CD14-positive monocyte (primary cell): ENCODE measurements at places on chromosomes 2 and 18. TPM values are rescaled to one million over a fixed set of nuclear protein-coding genes. Genes with fewer than 3 reads are reported as not detected.

GRCh38 chr2:29253-29652, 17.1 kb downstream of the FAM110C start:
- no peaks in the 10 kb centered on the region for H3K27me3 ChIP-seq
- no peaks in the 10 kb centered on the region for H3K4me1 ChIP-seq
- H3K27ac ChIP-seq, result no peak overlapping the region
- DNase-seq, result no peak
- H3K36me3 ChIP-seq, result no peaks in the 10 kb centered on the region

- no peak for DNase-seq
- no peak overlapping the region for H3K4me3 ChIP-seq
- H3K27ac ChIP-seq, result no peak overlapping the region
- no peaks in the 10 kb centered on the region for H3K36me3 ChIP-seq
Observed at GRCh38 chr2:136751406-136751805, 13.9 kb upstream of the THSD7B start.

- H3K4me3 ChIP-seq, result no peak overlapping the region
- H3K27me3 ChIP-seq, result no peaks in the 10 kb centered on the region
- H3K4me1 ChIP-seq, result no peaks in the 10 kb centered on the region
- no peak for DNase-seq
- no peaks in the 10 kb centered on the region for H3K36me3 ChIP-seq
Observed at GRCh38 chr2:14524041-14524802, 108.3 kb upstream of the LRATD1 start.

DNA sequence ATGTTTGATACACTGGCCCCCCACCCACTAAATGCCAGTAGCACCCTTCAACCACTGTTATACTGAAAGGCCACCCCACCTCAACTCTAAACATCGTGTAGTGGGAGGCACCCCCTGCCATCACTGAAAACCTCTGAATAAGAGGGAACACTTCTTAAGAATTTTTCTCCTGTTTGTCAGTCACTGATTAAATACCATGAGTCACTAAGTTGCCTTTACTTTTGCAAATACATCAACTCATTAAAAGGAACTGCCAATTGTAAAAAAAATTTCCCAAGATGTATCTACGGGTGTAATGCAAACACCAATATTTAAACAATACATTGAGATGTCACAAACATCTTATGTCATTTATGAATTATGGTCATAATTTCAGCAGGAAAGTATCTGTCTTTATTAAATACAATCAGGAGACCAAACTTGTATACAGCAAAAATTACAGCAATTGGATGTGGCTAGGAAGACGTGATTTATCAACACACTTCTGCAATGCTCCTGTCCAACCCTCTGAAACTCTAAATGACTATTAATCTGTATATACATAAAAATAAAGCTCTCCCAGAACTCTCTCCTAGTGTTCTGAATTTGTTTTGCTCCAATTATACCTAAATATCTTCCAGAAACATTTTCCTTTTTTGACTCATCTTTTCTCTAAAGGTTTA, 144.1 kb upstream of the STK17B start:
- H3K27me3 ChIP-seq, result no peaks in the 10 kb centered on the region
- H3K27ac ChIP-seq, result no peak overlapping the region
- no peaks in the 10 kb centered on the region for H3K36me3 ChIP-seq
- no peak for DNase-seq
- no peak overlapping the region for H3K4me3 ChIP-seq

RESP18 gene
- not detected for polyA plus RNA-seq

INHA gene
- not detected in 2 replicates for polyA plus RNA-seq

GRCh38 chr2:47785986-47786385, 3.0 kb downstream of the MSH6 start:
- peak overlapping the region; percentile 64 for H3K27ac ChIP-seq
- peak; percentile 69 for DNase-seq
- H3K27me3 ChIP-seq, result no peaks in the 10 kb centered on the region
- peak overlapping the region; percentile 75 for H3K4me3 ChIP-seq
- H3K4me1 ChIP-seq, result peaks cover 35% of the 10 kb centered on the region

GRCh38 chr2:126669772-126670171, 13.8 kb downstream of the GYPC start:
- H3K36me3 ChIP-seq, result peaks cover 10% of the 10 kb centered on the region
- no peak overlapping the region for H3K27ac ChIP-seq
- no peaks in the 10 kb centered on the region for H3K27me3 ChIP-seq
- H3K4me1 ChIP-seq, result peaks cover 4% of the 10 kb centered on the region
